ENCODE measurements at places on chromosomes 12 and 14.

DNA sequence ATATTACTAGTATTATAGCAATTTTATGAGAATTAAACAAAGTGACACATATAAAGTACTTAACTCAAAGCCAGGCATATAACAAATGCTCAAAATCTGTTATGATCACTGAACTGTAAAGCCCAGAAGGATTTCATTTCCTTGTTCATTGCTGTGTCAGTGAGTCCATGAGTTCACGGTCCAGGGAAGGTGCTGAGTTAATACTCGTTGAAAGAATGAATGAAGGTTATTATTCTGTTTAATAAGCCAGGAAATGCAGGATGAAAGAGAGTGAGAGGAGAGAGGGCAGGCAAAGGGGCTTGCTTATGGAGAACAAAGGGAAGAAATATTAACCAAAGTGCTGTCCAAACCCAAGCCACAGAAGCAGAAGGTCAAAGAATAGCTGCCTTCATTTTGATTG lies 40.2 kb upstream of the NT5DC3 start:
- DNase-seq = no peak

- DNase-seq = no peak
Measured at GRCh38 chr14:41872931-41873685, 266.4 kb downstream of the LRFN5 start.

- no peak for DNase-seq
Measured at GRCh38 chr12:32605326-32606095, 73.6 kb upstream of the DNM1L start.

DNA sequence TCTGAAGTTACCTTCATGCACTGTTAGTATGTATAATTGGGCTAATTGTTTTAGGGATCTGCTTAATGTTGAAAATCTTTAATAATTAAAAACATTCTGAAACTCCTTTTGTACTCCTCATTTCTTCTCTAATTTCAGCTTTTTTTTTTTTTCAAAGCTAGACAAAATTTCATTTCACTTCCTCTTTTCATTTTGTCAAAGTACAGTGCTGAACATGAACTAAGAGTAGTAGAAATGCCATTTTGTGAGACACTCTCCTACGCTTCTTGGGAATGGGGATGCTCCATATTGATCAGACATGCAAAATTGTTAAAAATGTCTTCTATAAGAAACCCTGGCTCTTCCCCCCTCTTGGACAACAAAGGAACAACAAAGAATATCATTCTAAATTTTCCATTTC lies 1.7 kb downstream of the ABCD2 start:
- DNase-seq = peak; percentile 8

DNA sequence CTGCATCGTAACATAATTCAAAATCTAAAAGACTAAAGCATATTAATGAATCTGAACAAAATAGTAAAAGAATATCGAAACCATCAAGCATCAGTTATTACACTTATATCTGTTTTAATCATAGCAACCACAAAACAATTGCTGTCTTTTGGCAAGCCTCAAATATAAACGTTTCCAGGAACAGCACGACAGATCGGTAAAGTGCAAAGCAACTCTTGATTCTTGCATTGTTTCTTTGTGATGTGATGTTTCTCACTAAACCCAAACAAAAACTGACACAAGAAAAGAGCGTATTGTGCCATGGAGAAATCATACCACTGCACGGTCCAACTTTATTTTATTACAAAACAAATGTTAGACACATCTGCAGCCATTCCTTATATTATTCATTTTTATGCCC lies 9.2 kb upstream of the MYF6 start:
- DNase-seq = no peak

DNA sequence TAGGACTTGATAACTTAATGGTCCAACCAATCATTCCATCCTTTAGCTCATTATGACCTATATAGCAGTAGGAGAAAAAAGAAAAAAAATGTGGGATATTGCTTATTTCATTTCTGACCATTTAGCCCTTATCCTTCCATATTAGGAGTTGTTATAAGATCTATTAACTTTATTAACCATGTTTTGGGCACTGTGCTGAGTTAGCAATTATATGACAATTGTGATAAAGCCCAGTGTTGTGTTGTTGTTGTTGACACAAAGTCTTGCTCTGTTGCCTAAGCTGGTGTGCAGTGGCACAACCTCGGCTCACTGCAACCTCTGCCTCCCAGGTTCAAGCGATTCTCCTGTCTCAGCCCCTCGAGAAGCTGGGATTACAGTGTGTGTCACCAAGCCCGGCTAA lies 569.7 kb upstream of the FOXG1 start:
- DNase-seq = no peak

DNA sequence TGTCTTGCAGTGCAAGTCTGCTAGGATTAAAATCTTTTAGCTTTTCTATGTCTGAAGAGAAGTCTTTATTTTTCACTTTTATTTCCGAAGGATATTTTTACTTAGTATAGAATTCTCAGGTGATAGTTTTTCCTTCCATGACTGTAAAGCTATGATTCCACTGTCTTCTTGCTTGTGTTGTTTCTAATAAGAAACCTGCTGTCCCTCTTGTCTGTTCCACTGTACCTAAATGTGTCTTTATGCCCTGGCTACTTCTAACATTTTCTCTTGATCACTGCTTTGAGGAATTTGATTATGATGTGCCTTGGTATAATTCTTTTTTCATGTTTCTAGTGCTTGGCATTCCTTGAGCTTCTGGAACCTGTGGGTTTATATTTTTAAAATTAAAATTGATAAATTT lies 228.7 kb downstream of the CACNA1C start:
- no peak for DNase-seq

- peak; percentile 66 for DNase-seq
Measured at GRCh38 chr14:59028476-59029202, 159.8 kb upstream of the DAAM1 start.

DNA sequence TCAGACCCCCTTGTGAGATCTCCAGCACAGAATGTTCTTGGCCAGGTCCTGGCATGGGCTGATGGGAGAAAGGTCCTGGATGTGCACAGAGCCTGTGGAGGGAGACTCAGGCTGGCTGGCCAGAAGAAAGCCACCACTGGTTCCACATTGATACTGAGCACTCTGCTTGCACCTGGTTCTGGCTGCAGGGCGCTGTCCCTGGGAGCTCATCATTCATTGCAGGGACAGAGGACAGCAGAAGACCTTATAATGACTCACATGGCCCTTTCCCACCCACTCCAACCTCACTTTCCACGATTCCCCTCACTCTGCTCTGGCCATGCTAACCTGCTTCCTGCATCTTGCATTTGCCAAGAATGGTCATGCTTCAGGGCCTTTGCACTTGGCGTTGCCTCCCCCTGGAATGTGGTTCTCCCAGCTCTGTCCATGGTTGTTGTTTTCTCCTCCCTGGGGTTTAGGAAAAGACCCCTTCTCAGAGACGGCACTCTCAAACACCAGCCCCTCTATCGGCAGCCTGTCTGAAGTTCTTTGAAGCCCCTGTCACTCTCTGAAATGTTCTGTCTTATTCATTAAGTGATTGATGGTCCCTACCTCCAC lies 10.3 kb downstream of the KRT7 start:
- no peak for DNase-seq

GRCh38 chr12:45502481-45503128 lies 226.9 kb upstream of the ARID2 start:
- DNase-seq = no peak
